ENCODE measurements at places on chromosomes 2 and 18. TPM values are rescaled to one million over a fixed set of nuclear protein-coding genes. Genes with fewer than 3 reads are reported as not detected.

CHPF gene
- 819 TPM for total RNA-seq

LOXHD1 gene
- 1.4 TPM for total RNA-seq

DOCK10 gene
- 6.2 TPM for total RNA-seq

SPEG gene
- 30.7 TPM for total RNA-seq

POTEJ gene
- total RNA-seq: 16.7 TPM

UGT1A3 gene
- 0.64 TPM for total RNA-seq

KCNIP3 gene
- total RNA-seq: 63.8 TPM

HMSD gene
- not detected for total RNA-seq

GKN1 gene
- total RNA-seq: not detected

ACVR2A gene
- total RNA-seq: 25.8 TPM

XDH gene
- 1.2 TPM for total RNA-seq

KCNS3 gene
- 17.4 TPM for total RNA-seq

IGFBP5 gene
- 319 TPM for total RNA-seq

SP9 gene
- 0.40 TPM for total RNA-seq

HOXD1 gene
- 6.1 TPM for total RNA-seq

OTOS gene
- total RNA-seq: not detected

ASNSD1 gene
- 36.1 TPM for total RNA-seq

TSPYL6 gene
- total RNA-seq: not detected

CXCR1 gene
- not detected for total RNA-seq

FOXI3 gene
- 0.40 TPM for total RNA-seq

RAD51AP2 gene
- total RNA-seq: 4.2 TPM

ARL4C gene
- total RNA-seq: 20.5 TPM

MAPK4 gene
- 12.6 TPM for total RNA-seq

PSD4 gene
- 221 TPM for total RNA-seq

APOB gene
- total RNA-seq: 0.09 TPM

C2orf92 gene
- 7.0 TPM for total RNA-seq

GAL3ST2 gene
- total RNA-seq: not detected

GAREM1 gene
- 9.5 TPM for total RNA-seq

FEV gene
- 25.9 TPM for total RNA-seq

MTA3 gene
- 53.4 TPM for total RNA-seq

ARHGAP15 gene
- total RNA-seq: 0.41 TPM

CRACDL gene
- total RNA-seq: 4.1 TPM

ZEB2 gene
- total RNA-seq: 80.4 TPM

CERS6 gene
- total RNA-seq: 30.1 TPM

C1GALT1C1L gene
- 0.91 TPM for total RNA-seq

HOXD4 gene
- 6.7 TPM for total RNA-seq

REG3A gene
- total RNA-seq: not detected

GAREM2 gene
- total RNA-seq: 3.5 TPM

UGT1A1 gene
- total RNA-seq: 0.32 TPM

CIB4 gene
- 0.46 TPM for total RNA-seq

STON1 gene
- total RNA-seq: 48.7 TPM

SIGLEC15 gene
- total RNA-seq: not detected

ERMN gene
- not detected for total RNA-seq

CLIP4 gene
- total RNA-seq: 26.1 TPM

PLEK gene
- total RNA-seq: 2.1 TPM

GPR45 gene
- not detected for total RNA-seq

NEUROD1 gene
- total RNA-seq: not detected

TNS1 gene
- total RNA-seq: 238 TPM

MAP4K3 gene
- 41.8 TPM for total RNA-seq

DSEL gene
- total RNA-seq: 5.4 TPM

BMPR2 gene
- 69.9 TPM for total RNA-seq

CRYGD gene
- not detected for total RNA-seq

ACOXL gene
- 8.0 TPM for total RNA-seq

All from prostate gland (tissue), 2 donors.